Cortex of kidney (tissue), 1 donor: ENCODE measurements at places on chromosomes 16 and 17.

DNA sequence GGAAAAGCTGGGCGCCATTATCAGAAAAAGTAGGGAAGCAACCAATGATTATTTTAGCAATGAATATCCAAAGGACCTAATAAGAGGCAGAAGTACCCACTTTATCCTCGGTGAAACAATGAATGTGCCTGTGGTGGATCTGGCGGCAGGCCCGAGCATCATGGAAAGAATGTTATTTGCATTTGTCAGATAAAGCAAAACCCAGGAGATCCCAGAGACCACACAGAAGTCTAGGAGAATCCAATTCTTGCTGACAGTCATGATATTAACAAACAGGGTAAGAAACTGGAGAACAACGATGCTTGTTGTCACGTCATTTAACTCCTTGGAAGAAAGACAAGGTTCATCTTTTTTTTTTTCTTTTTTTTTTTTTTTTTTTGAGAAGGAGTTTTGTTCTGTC, 12.0 kb upstream of the TNRC6A start:
- DNase-seq = no peak

GRCh38 chr16:20249211-20249610, 78.1 kb downstream of the GP2 start:
- no peak for DNase-seq

DNA sequence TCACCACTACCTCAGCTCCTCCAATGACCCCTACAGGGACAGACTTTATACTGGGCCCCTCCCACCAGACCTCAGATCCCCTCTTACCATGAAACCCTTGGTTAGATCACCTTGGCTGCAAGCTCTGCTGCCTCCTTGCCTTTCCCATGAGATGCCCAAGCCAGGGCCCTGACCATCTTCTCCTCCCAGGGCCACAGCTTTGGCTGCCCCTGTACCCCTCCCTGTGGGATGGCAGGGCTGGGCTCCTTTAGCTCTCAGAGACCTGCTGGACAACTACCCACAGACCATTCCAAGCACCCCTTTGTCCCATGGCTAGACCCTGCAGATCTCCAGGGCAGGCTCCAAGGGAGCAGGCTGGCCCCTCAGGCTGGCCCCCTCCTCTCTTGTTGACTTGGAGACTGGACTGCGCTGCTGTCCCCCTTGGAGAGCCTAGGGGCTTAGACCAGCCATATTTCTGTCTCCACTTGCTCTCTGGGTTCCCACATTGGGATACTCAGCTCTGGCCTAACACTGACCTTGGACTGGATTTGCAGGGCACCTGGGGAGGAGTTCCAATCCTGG, 1692.7 kb downstream of the TP53TG3F start:
- DNase-seq = no peak

- DNase-seq = no peak
Observed at GRCh38 chr17:44067545-44067940, 1.1 kb upstream of the LSM12 start.

DNA sequence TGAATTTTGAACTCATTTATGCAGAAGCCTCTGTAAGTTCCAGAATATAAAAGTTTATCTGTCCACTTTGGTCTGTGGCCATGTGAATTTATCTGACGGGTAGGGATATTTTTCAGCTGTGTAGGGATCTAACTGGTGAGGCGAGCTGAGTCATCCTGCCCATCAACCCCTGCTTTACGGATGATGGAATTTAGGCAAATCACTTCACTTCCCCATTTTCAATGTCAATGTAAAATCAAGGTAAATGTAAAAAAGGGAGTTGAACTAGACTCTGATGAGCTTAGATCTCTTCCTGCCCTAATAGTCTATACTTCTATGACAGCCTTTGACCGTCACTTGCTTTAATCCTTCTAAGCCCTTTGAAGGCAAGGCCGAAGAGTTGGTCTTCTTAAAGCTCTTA, 2.6 kb downstream of the SLC16A6 start:
- DNase-seq = no peak
